ENCODE measurements at places on chromosomes 5 and 9.
A peak's percentile ranks its signal among the peaks of the same experiment; 100 is the strongest.

- DNase-seq = no peak
Observed at GRCh38 chr9:133615606-133616188, 6.5 kb upstream of the FAM163B start.

DNA sequence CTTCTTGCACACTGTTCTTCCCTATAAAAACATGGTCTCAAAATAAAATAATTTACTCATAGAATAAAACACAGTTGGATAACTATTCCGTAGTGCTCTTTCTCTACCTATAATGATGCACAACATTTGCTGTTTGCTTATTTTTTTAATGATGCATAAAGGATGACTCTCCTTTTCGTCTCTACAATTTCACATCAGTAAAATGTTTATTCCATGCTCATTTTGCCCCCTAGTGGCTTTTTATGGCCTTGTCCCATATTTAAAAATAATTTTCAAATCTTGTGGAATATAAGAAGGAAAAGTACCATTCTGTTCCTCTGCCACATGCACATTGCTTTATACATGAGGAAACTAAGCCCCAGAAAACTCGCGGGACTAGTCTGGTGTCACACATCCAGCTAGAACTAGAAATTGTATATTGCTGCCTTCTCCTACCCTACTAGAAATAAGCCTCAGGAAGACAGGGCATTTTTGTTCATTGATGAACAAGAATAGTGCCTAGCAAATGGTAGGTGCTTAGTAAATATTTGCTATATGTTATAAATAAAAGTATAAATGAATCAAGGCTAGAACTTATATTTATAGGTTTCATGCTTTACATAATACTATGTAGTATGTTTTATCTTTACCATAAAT, 12.7 kb downstream of the KCTD16 start:
- DNase-seq = no peak

- DNase-seq = no peak
Observed at GRCh38 chr5:54547711-54548250, 30.2 kb downstream of the SNX18 start.

GRCh38 chr5:52702877-52703276, 84.8 kb upstream of the ITGA1 start:
- no peak for DNase-seq

GRCh38 chr9:117777823-117778222, 73.6 kb downstream of the TLR4 start:
- DNase-seq = no peak

GRCh38 chr9:120659209-120659608, 55.1 kb downstream of the MEGF9 start:
- DNase-seq = no peak

GRCh38 chr5:173075137-173075843, 19.1 kb downstream of the CREBRF start:
- DNase-seq = no peak

DNA sequence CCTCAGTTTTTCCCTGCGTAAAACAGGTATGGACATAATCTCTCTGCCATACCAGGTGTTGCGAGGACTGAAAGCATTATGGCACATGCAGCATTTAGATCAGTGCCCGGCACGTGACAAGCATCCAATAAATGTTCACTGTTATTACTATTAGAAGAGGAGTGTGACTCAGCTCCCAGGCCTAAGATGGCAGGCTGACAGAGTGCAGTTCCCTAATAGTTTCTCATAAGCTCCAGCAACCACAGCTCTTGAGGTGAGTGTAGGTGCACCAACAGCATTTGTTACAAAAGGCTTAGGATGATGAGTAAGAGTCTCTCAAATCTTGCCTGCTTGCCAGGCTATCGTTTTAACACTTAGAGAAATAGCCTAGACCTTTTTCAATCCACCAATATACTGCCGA, 28.9 kb upstream of the GLIS3 start:
- DNase-seq = no peak

- no peak for DNase-seq
Observed at GRCh38 chr5:58972301-58972700, 389.4 kb downstream of the RAB3C start.

DNA sequence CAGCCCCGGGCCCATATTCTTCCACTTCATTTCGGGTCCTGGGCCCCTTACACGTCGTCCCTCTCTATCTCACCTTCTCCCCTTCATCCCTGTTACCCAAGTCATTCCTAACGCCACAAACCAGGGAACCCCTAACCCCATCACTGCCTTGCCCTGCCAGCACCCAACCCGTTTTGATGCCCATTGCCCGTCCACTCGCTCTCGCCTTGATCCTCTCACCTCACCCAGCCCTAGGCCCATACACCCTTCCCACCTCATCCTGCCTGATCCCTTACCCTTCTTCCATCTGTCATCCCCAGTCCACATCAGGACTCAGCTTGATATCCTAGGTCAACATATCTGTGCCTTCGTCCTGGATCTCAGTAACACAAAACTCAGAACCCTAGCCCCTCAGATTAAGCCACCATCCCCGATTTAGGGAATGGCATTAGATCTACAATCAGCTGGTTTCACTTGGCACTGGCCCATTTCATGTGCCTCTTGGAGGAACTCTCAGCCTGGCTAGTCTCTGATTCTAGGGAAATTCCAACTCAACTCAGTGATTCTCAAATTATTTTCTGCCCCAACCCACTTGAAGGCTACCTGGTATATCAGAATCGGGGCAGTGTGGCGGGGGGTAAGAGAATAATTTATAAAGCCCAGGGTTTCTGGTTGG, 489 bp downstream of the CHMP5 start:
- DNase-seq = no peak

DNA sequence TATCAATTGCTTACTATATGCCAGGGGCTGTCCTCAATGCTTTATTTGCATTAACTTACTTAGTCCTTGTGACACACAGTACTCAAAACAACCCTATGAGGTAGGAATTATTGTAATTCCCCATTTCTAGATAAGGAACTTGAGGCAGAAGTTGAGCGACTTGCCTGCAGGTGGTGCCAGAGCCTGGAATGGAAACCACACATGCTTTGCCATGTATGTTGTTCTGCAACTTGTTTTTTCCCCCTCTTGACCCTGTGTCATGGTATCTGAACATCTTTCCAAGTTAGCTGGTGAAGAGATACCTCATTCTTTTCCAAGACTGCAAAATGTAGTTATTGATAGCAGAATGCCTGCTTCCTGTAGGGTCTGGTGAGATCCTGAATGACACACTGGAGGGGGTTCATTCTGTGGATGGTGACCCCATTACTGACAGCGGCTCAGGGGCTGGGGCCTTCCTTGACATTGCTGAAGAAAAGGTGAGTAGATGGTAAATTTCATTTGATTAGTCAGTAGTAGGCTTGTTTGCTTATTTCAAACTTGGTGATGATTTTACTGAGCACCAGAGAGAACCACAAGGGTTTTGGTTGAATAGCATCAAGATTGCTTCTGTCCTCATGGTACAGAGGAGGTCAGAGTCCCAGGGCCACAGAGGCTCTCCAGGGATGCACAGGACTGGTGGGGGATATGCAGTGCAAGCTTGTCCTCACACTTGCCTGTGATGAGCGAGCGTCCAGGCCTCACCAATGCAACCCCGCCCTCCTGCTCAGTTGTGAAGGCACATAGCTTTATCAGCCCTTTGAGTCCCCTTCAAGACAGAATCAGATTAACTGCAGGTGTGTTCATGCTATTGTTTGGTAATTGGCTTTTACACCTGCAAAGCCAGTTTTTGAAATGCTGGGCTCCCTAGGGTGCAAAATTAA, 57.0 kb downstream of the COL15A1 start:
- peak; percentile 51 for DNase-seq

GRCh38 chr9:4077499-4078102, 222.3 kb downstream of the GLIS3 start:
- DNase-seq = peak; percentile 37

- no peak for DNase-seq
Observed at GRCh38 chr9:28289746-28290145, 716.5 kb upstream of the C9orf72 start.

DNA sequence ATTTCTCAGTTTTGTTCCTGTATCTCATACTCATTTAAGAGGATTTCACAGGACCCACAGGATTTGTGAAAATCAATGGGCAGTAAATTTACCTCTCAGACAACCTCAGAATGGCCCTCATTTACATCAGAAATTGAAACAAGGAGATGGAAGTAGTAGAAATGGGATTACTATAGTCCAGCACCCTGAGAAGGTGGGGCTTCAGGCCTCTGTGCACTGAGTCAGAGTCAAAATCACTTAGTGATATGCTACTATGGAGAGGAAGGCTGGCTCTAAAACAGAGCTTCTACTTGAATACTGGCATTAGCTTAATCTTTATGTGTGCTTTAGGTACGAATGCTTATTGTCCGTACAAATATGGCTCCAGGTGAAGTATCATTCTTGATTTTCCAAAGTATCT, 159.3 kb downstream of the CEP120 start:
- DNase-seq = no peak

DNA sequence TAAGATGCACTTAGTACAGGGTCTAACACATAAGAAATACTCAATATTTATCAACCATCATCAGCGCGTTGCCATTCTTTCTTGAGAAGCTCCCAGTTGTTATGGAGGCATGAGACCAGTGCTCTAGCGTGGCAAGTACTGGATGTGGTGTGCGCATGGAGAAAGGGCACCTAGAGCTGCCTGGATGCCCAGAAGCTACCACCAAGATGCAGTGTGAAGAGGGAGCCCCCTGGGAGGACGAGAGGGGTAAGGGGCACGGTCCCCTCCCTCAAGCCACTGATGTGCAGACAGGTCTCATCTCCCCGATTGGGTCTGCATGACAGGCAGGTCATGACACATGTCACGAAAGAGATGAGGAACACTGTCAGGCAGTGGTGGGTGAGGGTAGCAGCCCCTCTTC, 127.7 kb upstream of the CXCL14 start:
- no peak for DNase-seq

GRCh38 chr5:77430726-77431125, 61.4 kb downstream of the WDR41 start:
- no peak for DNase-seq

GRCh38 chr9:97840521-97840920, 12.5 kb upstream of the FOXE1 start:
- DNase-seq = no peak

DNA sequence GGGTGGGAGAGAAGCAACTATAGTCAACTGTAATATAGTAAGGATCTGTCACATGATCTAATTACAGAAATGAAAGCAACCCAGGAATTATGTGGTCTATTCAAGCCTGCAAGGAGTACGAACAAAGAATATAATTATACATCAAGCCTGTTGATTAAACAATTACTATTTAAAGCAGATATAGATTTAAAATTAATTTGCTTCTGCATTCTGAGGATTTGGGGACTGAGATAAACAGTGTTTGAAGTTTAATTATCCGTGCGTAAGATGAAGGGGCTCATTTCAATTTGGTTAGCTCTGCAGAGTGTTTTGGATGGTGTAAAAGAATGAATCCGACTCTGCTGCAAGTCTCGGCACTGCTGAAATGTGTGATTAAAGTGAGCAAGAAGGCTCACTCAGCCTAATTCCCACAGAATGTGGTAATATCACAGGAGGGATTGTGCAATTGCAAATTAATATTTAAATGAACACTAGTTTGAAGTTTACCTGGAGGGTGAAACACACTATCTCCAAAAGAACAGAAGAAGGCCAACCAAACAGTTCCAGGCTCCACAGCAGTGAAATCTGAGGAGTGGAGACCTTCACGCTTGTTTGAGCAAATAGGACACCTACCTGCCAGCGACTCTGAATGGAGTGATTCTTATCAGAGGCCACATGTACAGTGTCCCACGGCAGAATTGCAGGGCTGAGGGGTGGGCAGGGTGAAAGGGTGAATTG, 420.6 kb upstream of the SLC30A5 start:
- no peak for DNase-seq

DNA sequence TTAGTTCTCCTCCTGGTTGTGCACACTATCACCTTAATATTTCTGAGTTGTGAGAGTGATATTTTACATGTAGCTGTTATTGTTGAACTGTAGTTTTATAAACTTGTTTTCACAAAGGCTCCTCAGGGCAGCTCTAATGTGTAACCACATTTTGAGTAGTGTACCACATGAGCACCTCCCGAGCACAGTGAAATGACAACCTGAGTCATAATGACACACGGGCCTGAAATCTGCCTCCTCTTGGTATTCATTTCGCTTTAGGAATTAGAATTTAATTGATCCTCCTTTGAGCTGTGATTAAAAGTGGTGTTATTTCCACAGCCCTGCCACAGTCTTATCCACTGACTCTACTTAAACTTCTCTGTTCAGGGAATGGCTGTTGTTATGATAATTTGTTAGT, 7.9 kb downstream of the MTRR start:
- DNase-seq = no peak

DNA sequence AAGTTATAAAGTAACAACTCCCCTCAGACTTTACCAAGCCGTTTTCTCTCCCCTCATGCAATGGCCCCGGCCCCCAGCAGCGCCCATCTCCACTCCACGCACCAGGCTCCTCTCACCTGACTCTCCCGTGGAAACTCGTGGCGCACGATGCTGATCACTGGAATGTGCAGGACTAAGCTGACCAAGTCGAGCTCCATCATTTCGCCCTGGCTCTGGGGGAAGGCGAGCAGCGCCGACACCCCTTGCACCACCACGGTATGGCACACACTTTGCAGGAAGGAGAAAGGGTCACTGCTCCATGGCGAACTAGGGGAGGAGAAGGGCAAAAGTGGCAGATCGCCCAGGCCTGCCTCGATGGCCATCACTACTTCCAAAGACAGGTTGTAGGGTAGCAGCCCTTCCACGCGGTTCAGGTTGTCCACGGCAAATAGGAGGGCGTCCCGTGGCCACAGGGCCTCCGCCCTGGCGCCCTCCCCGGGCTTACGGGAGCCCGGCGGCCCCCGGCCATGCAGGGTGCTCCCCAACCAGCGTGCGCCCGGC, 1.2 kb downstream of the GRIN3A start:
- no peak for DNase-seq

DNA sequence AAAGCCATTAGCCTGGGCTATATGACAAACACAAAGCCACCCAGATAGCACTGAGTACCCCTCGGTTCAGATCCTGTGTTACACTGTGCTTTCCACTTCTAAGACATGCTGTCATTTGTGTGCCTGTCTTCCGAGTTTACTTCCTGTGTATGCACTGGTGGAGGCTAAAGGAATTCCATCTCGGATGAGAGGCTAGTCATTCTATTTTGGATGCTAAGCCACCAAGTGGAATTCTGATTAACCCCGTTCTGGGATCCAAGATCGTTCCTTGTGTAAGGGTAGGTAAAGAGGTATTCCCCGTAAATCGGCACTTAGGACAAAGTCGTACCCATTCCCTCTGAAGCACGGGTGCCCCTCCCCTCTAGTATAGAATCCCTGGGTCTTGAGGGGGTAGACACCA, 8.7 kb downstream of the PROP1 start:
- no peak for DNase-seq

DNA sequence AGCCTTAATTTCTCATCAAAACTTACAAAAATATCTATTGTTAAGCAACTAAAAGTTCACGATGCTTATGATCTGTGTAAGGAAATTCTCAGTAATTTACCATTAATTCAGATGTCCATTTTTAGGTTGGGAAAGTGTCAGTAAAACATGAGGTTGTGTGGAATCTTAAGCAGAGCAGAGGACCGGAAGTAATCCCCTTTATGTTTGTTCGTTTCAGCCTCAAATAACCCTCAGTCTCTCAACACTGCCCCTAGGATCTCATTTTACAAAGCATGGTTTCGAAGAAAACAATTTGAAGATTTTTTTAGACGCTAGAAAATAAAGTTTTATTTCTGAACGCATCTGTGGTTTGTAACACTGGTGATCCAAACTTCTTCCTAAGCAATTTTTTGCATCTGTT, 504.2 kb downstream of the MAT2B start:
- no peak for DNase-seq

GRCh38 chr9:34675048-34675714, 12.7 kb upstream of the CCL27 start:
- peak; percentile 53 for DNase-seq

GRCh38 chr5:28958581-28958980, 1920.2 kb upstream of the CDH9 start:
- DNase-seq = no peak

GRCh38 chr9:72983512-72984225, 30.8 kb upstream of the ALDH1A1 start:
- no peak for DNase-seq

Measured in HFF-Myc (cell line).